ENCODE measurements at places on chromosomes 5 and 9.

DNA sequence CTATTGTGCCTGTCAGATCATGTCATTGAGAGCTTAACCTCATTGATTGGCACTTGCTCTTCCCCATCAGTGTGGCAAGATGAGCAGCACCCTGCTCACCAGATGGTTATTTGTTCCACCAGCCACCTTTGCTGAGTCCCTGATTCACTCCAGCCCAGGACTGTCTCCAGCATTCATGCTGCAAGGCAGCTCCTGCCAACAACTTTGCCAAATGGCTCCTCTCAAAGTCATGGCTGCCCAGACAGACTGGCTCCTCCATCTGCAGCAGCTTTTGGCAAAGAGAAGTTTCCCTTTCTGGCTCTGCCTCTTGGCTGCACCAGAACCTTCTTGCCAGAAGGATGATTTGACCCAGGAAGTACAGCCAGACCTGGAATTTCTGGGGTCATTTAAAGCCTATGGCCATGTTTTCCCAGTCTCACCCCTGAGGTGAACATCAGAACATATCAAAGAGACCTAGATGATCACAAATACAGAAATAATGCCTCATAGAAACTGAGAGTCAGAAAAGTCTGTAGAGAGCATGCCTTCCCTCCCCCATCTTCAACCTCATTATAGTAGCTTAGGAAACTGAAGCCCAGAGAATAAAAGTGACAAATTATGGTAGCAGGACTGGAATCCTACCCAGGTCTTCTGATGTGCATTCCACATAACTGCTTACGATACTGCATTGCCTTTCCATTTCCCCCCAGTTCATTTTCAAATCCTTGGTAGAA is 10.4 kb downstream of the PPP2R2B start:
- DNase-seq: no peak

DNA sequence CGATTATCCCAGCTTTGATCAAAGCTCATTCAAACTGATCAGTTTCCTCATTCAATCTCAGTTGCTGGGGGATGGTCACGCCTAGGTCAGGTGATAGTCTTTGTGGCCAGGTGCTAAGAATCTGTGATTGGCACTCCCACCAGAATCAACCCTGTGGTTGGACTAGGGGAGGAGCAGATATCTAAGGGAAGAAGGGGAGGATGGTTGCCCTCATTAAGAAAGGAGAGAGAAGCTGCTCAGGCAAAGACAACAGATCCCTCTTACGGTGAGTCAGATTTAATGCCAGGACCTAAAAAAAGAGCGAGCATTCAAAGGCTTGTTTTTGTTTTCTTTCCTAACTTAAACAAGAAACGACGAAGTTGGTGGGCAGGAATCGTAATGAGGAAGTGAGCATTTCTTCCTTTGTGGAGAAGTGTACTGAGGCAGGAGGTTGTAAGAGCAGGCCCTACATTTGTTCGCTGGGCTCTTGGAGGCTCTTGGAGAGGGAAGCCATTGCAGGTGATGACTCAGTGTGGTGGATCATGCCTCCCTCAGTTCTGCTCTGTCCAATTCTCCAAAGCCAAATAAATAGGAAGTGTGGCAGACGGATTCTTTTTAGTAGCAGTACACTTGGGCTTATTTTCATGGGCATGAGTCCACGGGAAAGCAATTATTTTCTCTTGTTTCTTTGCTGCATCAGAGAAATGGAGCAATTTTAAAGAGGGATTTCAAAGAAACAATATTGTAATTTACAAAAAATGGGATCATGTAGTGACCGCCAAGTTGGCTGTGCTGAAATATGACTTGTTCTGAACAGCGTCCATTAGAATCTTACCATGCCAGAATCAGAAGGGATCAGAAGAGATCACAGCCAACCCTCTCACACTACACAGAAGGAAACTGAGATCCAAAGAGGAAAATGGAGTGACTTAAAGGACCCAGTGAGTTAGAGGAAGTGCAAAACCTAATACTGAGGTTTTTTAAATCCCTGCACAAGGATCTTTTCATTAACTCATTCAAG is 18.7 kb upstream of the TGFBR1 start:
- DNase-seq: peak; percentile 50

DNA sequence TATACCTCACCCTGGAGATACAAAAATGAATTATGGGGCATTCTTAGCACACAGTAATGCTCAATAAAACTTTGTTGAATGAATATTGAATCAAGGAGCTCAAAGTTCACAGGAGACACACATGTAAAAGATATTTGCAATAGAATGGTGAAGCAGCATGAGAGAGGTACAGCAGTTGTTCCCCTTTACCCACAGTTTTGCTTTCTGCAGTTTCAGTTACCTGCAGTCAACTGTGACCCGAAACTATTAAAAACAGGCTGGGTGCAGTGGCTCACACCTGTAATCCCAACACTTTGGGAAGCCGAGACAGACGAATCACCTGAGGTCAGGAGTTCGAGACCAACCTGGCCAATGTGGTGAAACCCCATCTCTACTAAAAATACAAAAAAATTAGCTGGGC is 2.4 kb upstream of the OR5C1 start:
- no peak for DNase-seq

- no peak for DNase-seq
Measured at GRCh38 chr9:33306037-33306436, 15.7 kb downstream of the NFX1 start.

- DNase-seq: no peak
Measured at GRCh38 chr9:135147474-135147805, 60.0 kb downstream of the OLFM1 start.

GRCh38 chr5:48192-48591 is 43.8 kb upstream of the PLEKHG4B start:
- no peak for DNase-seq

GRCh38 chr5:61289669-61290306 is 42.3 kb upstream of the ZSWIM6 start:
- DNase-seq: no peak

DNA sequence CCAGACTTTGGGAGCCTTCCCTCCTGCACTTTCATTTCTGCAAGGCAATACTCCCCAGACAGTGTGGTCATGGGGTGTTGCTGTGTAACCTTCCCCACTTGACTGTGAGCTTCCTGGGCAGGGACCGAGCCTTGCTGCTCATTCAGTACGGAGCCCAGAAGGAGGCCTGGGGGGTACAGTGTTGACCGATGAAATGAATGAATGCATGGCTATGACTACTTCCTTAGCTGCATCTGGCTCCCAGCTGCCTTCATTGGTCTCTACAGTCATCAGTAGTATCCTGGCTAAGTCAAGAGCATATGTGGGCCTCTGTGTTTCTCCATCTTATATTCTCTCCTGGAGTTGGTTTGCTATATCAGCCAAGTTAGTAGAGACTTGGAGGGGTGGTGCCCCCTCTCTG is 9.9 kb downstream of the FRMPD1 start:
- no peak for DNase-seq

GRCh38 chr5:60436518-60436917 is 263.4 kb downstream of the DEPDC1B start:
- no peak for DNase-seq

GRCh38 chr9:124352616-124353015 is 62.6 kb downstream of the PSMB7 start:
- no peak for DNase-seq

DNA sequence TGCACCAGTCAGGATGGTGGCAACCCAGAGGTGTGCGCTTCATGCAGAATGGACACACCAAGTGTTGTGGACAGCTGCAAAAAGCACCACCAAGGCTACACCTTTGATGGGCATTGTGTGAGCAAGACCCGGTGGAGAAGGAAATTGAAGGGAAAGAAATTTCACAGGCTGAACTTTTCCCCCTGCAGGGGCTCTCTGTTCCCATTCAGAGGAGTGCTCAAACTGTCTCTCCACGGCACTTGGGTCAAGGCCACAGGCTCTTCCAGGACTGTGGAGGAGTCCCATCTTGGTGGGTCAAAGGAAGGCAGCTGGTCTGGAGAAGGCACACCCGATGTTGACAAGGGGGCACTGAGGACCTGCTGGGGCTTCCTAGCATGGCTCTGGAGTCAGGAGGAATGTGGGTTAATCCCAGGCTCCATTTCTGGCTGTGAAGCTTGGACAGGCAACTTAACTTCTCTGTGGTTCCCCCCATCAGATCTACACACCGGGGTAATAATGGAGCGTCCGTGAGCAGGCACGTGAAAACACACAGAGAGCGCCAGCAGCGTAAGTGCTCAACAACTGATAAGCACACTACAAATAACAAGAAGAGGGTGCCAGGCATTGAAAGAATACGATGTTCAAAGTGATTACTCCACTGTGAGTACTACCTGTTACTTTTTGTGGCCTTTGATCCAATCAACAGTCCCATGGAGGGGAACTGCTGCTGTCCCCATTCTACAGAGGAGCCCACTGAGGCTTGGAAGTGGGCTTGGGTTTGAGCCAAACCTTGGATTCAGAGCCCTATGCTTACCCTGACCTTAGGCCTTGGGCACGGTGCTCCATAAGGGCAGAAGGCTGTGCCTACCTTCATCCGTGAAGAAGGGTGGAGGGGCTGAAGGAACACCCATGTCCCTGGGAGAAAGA is 34.2 kb upstream of the TIFAB start:
- no peak for DNase-seq

- DNase-seq: no peak
Measured at GRCh38 chr5:40677456-40677855, 2.3 kb upstream of the PTGER4 start.

DNA sequence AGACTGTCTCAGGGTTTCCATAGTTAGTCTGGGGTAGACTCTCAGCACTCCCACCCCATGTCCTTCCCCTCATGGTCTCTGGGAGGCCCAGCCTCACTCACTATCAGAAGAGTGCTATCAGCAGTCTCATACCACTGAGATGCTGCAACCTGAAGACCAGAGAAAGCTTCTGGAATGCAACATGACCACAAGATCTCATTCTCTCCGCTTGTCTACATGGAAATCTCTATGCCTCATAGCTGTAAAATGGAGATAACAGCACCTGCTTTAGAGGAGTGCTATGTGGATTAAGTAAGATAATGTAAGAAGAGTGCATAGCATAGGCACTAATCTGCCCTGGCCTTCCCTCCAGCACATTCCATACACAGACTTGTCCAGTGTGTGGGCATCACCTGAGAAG is 47.0 kb upstream of the ZNF169 start:
- peak; percentile 9 for DNase-seq

DNA sequence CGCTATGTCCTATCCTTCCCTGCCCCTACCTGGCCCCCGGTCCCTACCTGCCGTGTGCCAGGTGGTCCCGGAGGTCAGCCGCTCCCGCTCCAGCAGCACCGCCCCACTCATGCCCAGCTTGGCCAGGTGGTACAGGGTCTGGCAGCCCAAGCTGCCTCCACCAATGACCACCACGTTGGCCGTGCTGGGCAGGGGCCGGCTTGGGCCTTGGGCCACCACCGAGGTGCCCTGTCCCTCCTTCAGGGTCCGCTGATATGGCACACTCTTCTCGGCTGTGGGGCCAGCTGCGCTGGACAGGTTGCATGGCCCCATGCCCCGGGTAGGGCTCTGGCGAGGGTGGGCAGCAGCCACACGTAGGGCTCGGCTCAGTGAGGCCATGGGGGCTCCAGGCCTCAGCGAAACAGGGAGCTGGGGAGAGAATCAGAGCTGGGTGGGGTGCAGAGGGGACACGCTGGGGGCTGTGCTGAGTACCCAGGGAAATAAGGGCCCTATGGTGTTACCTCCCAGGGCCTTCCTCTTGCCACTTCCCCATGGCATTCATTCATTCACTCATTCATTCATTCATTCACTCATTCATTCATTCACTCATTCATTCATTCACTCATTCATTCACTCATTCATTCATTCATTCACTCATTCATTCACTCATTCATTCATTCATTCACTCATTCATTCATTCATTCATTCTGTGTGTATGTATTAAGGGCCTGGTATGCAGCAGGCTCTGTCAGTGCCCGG is 4.2 kb downstream of the SARDH start:
- DNase-seq: no peak

- no peak for DNase-seq
Measured at GRCh38 chr9:14052359-14052758, 261.6 kb downstream of the NFIB start.

DNA sequence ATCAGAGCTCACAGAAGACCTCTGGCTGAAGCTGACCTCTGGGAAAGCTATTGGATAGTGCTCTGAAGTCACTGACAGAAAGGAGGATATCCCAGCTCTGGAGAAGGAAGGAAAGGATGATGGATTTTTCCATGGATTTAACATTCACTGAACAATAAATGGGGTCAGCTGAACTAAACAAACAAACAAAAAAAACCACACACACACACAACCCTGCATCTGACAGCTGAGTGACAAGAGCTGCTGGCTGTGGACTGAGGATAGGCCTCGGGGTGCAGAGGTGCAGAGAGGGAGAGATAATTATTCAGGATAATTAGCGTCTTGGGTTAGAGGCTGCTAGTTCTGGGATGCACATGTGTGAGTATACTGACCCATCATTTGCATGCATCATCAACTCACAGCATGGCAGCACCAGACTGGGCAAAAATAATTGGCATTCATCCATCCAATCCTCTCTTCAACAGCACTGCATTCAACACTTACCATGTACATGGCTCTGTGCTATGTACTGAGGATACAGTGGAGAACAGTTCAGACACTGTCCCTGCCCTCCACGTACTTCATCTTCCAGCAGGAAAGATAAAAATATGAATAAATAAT is 131.4 kb upstream of the TRIM32 start:
- no peak for DNase-seq

DNA sequence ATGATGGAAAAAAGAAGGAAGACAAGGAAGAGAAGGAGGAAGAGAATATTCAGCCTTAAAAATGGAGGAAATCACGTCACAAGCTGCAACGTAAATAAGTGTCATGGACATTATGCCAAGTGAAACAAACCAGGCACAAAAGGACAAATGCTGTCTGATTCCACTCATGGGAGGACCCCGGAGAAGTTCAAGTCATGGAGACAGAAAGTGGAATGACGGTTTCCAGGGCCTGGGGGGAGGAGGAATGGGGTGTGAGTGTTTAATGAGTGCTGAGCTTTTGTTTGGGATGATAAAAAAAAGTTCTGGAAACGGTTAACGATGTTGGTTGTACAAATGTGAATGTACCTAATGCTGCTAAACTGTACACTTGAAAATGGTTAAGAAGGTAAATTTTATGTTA is 439.5 kb downstream of the GADD45G start:
- DNase-seq: no peak

DNA sequence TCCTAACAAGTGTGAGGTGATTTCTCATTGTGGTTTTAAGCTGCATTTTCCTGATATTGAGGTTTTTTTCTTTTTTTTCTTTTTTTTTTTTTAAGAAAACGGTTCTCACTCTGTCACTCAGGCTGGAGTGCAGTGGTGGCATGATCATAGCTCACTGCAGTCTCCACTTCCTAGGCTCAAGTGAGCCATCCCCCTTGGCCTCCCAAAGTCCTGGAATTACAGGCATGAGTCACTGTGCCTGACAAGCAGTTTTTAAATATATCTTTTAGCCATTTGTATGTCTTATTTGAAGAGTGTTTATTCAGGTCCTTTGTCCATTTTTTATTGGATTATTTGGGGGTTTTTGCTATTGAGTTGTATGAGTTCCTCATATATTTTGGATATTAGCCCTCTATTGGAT is 53.8 kb downstream of the GCNT1 start:
- peak; percentile 58 for DNase-seq

GRCh38 chr5:68223904-68224303 is 8.3 kb downstream of the PIK3R1 start:
- no peak for DNase-seq

GRCh38 chr9:15505921-15506320 is 4.8 kb downstream of the PSIP1 start:
- no peak for DNase-seq

GRCh38 chr9:12923468-12924009 is 148.7 kb downstream of the LURAP1L start:
- DNase-seq: peak; percentile 17

GRCh38 chr5:158802941-158803341 is 296.8 kb downstream of the EBF1 start:
- DNase-seq: no peak

- no peak for DNase-seq
Measured at GRCh38 chr9:35928591-35929452, 19.5 kb downstream of the SPAAR start.

- DNase-seq: no peak
Measured at GRCh38 chr9:68951879-68952659, 61.8 kb downstream of the PRKACG start.

Data from ELR (cell line).